Activated CD4-positive, alpha-beta memory T cell treated with anti-CD3 and anti-CD28 coated beads for 36 hours (primary cell): ENCODE measurements at places on chromosomes 16 and 17.

GRCh38 chr16:30533146-30533522 is 1.5 kb downstream of the ZNF747 start:
- no peak for DNase-seq

- peak; percentile 91 for DNase-seq
Observed at GRCh38 chr17:79991140-79991923, 44.3 kb downstream of the TBC1D16 start.

GRCh38 chr17:41527063-41528023 is 765 bp downstream of the KRT19 start:
- no peak for DNase-seq

- no peak for DNase-seq
Observed at GRCh38 chr17:58306131-58306951, 22.3 kb downstream of the TSPOAP1 start.

DNA sequence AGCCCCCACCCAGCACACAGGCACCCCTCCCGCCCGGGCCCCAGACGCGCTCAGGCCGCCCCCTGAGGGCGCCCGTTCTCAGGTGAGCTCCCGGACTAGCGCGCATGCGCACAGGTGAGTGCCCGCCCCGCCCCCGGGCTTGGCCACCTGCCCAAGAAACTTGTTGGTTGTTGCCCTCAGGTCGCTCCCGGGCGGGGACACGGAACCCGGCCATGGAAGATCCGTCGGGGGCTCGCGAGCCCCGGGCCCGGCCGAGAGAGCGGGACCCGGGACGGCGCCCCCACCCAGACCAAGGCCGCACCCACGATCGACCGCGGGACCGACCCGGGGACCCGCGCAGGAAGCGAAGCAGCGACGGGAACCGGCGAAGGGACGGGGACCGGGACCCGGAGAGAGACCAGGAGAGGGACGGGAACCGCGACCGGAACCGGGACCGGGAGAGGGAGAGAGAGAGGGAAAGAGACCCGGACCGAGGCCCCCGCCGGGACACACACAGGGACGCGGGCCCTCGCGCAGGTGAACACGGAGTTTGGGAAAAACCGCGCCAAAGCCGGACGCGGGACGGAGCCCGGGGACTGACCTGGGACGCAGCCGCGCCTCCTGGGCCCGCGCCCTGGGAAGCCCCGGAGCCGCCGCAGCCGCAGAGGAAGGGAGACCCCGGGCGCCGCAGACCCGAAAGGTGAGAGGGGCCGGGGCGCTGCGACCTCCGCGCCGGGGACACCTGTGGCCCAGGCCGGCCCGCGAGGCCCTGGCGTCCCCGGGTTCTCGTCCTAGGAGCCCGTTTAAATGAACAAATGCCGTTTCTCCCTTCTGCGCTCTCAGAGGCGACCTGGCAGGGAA is at the start of gene MARVELD3:
MARVELD3 (plus strand) TSS at position 167 of the 840 bp plus-strand sequence; CDS start at position 213, 46 bp downstream.
- peak; percentile 31 for DNase-seq

DNA sequence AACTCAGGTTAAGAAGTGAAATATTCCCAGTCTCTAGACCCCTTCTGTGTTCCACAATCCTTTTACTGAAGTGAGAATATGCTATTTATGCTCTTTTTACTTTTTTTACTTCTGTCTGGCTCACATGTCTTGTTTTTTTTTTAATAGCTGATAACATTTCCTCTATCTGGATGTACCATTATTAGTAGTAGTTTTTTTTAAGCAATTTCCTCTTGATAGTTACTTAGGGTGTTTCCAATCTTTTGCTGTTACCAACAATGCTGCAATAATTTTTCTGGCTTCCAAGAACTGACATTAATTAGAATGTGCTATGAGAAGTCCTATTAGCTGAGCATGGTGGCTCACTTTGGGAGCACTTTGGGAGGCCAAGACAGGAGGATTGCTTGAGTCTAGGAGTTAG is 32.0 kb downstream of the KSR1 start:
- no peak for DNase-seq

GRCh38 chr16:28975158-28975599 is 601 bp downstream of the SPNS1 start:
- DNase-seq, result no peak

DNA sequence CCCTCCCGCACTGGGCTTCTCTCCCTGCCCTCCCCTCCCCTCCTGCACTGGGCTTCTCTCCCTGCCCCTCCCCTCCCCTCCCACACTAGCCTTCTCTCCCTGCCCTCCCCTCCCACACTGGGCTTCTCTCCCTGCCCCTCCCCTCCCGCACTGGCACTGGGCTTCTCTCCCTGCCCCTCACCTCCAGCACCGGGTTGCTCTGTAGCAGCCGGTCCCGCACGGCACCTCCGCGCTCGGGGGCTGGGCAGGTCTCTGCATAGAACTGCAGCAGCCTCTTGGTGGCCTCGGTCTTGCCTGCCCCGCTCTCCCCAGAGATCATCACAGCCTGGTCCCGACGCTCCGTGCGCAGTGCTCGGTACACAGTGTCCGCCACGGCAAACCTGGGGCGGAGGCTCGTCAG is 9.8 kb downstream of the MYO1C start:
- no peak for DNase-seq
